DND-41 (cell line): ENCODE measurements at places on chromosomes 6 and 20.

DNA sequence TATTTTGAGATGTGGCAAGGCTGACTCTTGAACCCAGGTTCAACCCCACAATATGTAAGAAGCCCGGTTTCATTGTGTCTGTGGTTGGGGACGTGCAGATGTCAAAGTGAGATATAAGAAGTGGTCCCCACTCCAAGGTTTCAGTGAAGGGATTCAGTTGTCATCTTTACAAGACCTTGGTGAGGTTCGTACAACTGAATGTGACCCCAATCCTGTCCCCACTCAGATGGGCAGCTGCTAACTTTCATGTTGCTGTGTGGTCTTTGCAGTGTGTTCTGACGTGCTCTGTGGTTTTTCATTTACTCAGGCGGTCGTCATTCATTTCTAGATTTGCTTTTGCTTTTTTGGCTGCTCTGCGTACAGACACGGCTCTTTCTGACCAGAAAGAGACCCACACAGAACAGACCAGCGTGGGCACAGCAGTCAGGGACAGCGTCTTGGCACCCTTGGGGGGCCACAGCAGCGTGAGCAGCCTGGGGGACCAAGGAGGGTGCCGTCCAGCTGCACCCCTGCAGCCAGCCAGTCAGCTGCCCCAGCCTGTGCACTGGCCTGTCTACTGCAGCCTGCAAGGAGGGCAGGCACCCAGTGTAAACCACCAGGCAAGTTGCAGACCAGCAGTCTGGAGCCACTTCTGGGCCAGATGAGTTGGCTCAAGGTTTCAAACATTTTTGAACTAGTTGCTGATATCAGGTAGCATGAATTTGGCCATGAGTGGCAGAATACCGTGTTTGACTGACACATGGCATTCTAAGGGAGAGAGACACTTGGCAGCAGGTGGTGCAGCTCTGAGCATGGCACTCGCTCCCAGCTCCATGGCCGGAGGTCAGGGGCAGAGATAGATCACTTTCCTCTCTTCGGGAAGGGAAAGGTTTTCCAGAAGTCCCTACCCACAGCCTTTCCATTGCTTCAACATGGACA is 49.4 kb upstream of the IRF4 start:
- no peak for DNase-seq

- DNase-seq, result peak; percentile 66
Measured at GRCh38 chr20:38222231-38222922, 38.2 kb downstream of the KIAA1755 start.

- DNase-seq, result no peak
Measured at GRCh38 chr6:111651185-111652034, 45.7 kb upstream of the TRAF3IP2 start.

- no peak for DNase-seq
Measured at GRCh38 chr6:74579794-74580193, 626.1 kb downstream of the COL12A1 start.

- no peak for DNase-seq
Measured at GRCh38 chr6:38137608-38138265, 318.2 kb downstream of the ZFAND3 start.

DNA sequence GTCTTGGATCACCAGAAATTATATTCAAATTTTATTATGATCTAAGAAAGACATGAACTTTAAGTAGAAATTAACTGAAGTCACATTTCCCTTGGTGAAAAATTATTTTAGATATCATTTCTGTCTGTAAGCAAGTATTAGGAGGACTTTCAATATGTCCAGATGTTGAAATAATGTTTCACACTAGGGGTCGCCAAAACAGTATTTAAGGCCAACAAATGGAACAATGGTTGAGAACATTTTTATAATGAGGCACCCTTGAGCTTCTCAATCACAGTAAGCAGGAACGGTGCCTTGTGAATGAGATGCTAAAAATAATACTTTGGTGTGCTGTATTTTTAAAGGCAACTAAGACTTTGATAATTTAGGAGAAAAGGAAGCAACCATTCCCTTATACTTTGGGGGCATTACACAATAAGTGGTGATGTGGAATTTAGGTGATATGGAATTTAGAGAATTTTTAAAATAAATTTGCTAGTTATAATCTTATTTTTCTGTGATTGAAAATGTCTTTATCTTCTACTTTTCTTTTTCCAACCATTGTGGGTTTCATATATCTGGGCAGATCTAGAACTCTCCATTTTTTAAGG is 9.6 kb upstream of the SF3B5 start:
- DNase-seq, result peak; percentile 40

GRCh38 chr6:111980143-111980542 is 73.8 kb upstream of the CCN6 start:
- no peak for DNase-seq

GRCh38 chr20:12644461-12644860 is 364.3 kb upstream of the SPTLC3 start:
- no peak for DNase-seq

GRCh38 chr6:121260651-121261102 is 73.6 kb downstream of the TBC1D32 start:
- no peak for DNase-seq

GRCh38 chr6:56930846-56931245 is 24.1 kb upstream of the BEND6 start:
- no peak for DNase-seq

DNA sequence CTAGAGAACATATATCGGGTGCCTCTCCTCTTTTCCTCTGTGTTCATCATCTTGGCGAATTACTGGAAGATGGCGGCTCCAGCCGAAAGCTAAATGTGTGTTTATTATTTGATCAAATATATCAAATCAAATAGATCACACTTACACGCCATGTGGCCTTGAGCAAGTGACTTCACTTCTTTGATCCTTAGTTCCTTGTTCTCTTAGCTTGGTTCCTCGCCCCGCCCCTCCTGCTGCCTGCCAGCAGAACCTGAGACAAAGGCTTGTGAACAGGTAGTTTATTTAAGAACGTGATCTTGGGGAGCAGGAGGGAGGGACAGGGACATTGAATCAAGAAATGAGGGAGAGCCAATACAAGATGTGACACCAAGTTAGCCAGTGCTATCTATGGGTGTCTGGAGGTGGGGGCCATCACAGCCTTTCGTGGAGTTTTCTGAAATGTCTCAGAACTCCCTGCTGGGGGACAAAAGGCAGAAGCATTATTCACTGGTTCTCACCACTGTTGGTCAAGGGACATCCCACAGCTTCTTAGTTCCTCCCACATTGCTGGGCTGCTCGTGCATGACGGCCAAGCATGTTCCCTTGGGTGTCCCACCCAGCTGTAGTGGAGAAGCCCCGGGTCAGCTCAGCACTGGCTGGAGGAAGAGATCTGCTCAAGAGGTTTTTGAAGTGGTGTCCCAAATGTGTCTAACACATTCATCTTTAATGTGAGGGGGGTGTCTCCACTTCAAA is 44.9 kb upstream of the RNF24 start:
- no peak for DNase-seq

GRCh38 chr6:169692516-169692915 is 9.3 kb downstream of the WDR27 start:
- DNase-seq, result no peak

- no peak for DNase-seq
Measured at GRCh38 chr20:32569380-32570305, 15.5 kb downstream of the NOL4L start.

GRCh38 chr20:31923388-31924331 is 28.2 kb downstream of the PDRG1 start:
- no peak for DNase-seq

DNA sequence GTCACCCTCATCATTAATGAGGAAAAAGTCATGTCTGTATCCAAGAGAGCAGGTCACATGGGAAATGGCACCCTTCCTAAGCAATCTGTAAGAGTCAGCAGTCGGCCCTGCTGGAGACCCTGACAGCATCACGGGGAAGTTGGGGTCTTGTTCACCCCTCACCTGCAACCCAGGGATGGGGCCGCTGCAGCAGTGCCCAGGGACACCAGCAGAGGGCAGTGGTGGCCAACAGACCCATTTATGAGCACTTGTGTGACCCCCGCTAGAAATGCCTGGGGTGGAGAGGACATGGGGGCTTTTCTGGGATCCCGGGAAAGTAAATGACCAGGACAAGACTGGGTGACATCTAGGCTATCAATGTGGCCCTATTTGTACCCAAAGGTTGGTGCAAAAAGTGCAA is 35.9 kb downstream of the ANKRD60 start:
- DNase-seq, result peak; percentile 42

DNA sequence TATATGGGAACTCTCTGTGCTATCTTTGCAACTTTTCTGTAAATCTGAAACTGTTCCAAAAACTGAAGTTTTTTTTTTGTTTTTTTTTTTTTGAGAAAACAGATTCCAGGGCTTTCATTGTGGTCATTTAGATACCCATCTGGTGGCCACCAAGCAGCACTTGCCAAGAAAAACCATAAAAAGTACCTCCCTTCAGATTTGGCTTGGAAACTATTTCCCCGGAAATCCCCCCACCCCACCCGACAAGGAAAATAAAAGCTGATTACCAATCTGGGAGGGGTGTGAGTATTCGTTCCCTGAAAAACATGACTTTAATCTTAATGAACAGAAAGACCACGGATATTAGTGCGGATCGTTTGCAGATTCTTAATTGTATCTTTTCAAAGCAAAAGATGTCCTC is 1.9 kb downstream of the NFATC2 start:
- DNase-seq, result no peak

DNA sequence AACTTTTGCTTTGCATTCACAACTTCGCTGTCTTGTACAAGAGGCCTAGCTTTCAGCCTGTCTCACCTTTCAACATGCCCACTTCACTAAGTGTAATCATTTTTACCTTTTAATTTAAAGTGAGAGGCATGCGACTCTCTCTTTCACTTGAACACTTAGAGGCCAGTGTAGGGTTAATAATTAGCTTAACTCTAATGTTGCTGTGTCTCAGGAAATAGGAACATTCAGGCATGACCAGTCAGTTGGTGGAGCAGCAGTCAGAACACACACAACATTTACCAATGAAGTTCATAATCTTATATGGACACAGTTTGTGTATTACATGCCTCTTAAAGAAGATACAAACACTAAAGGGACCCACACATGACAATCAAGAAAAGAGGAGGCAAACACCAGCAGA is 47.6 kb downstream of the HTR1B start:
- no peak for DNase-seq

DNA sequence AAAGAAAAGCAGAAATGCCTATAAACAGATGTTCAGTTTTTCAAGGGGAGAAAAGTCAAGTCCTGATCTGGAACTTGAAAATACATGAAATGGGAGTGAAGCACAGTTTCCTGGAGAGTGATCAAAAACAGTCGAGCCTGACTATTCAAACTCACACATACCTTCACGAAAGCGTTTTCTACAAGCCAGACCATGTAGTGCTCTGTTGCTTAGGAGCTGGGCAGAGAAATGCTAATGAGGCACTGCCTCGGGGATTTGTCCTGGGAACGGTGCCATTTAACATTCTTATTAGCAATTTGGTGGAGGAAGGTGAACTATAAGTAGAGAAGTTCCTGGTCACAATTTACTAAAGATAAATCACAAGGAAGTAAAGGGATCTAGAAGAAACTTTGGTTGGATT is 5.9 kb downstream of the NHSL1 start:
- DNase-seq, result no peak

DNA sequence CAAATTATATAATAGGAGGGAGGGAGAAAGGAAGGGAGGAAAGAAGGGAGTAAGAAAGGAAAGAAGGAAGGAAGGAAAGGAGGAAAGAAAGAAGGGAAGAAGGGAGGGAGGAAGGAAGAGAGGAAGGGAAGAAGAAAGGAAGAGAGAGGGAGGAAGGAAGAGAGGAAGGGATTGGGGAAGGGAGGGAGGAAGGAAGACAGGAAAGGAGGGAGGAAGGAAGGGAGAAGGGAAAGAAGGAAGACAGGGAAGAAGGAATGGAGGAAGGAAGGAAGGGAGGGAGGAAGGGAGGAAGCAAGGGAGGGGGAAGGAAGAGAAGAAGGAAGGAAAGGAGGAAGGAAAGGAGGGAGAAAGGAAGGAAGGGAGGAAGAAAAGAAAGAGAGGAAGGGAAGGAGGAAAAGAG is 660.5 kb downstream of the EPM2A start:
- DNase-seq, result no peak

DNA sequence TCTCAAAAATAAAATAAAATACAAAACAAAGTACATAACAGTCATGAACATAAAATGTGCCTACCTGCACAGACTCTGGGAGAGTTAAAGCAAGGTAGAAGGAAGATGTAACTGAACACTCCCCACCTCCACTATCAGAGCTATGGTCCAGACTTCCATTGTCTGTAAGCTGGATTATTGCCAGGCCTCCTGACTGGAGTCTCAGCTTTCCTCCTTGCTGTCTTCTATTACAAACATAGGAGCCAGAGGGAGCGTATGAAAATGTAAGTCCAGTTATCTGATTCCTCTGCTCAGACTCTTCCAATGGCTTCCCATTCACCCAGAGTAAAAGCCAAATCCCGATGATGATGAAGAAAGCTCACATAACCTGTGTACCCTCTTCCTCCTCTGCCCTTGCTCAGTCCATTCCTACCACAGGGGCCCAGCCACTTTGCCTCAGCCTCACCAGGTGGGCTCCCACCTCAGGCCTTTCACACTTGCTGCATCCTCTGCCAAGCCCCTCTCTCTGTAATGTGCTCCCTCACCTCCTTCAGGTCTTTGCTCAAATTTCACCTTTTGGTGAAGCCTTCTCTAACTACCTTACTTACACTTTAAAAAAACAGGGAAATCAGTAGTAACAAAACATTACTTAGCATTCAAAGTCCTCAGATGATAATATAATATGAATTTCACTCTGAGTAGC is 194.1 kb downstream of the RIMS1 start:
- DNase-seq, result no peak

DNA sequence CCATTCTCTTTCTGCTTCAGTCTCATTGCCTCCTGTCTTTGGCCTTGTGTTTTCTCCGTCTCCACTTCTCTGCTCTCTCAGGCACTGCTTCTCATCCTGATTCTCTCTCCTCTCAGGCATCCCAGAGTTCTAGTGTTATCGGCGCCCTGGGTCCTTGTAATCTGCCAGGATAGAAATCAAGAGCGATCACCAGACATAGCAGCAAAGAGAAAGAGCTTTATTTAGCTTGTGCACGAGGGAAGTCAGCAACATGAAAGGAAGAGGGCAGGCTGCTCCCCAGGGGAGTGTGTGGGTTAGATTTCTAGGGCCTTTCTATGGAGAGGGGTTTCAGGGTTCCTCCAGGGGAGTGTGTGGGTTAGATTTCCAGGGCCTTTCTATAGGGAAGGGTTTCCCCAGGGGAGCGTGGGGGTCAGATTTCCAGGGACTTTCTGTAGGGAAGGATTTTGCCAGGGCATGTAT is 32.5 kb downstream of the SUN5 start:
- DNase-seq, result peak; percentile 80

DNA sequence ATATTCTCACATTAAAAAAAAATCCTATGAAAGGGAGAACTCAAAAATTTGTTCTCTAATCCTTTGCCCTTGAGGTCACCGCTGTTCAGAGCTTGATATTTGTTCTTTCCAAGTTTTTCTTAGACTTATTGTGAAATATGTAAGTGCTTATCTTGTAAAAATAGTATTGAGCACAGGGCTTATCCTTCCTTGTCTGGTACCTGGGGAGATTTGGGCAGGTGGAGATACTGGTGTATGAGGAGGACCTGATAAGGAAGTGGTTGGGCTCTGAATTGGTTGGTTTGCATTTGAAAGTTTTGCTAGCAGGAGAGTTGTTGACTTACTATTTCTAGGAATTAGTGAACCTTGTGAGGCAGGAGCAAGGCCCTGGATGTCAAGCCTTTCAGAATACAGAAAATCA is 28.9 kb upstream of the ANKEF1 start:
- DNase-seq, result no peak
